Subcutaneous adipose tissue (tissue), 4 donors: ENCODE measurements at places on chromosomes 3 and 15. TPM values are rescaled to one million over a fixed set of nuclear protein-coding genes. Genes with fewer than 3 reads are reported as not detected.

SENP7 gene
- 29.8 TPM for total RNA-seq

STRIT1 gene
- total RNA-seq = not detected

NME9 gene
- not detected for total RNA-seq

HRG gene
- not detected for total RNA-seq

BCL2A1 gene
- 53.5 TPM for total RNA-seq

PRR20G gene
- total RNA-seq = not detected
